Activated CD4-positive, alpha-beta T cell treated with anti-CD3 and anti-CD28 coated beads for 36 hours (primary cell): ENCODE measurements at places on chromosomes 3 and 15.
A peak's percentile ranks its signal among the peaks of the same experiment; 100 is the strongest.

DNA sequence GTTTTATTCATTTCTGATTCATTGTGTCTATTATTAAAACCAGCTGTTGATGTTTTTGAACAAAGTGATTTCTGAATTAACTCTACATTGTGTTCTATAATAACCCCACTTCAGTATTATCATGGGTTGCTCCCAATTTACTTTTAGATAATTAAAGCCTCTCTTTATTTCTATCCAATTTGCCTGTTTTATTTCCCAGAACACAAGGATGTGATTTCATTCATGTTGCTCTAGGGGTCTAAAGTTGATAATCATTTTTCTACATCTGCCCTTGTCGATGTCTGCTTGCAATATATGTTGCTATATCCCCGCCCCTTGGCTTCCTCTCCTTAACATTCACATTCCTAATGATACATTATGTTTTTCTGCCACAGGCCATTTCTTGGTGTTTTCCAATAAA is 747.3 kb downstream of the CADM2 start:
- DNase-seq, result no peak

DNA sequence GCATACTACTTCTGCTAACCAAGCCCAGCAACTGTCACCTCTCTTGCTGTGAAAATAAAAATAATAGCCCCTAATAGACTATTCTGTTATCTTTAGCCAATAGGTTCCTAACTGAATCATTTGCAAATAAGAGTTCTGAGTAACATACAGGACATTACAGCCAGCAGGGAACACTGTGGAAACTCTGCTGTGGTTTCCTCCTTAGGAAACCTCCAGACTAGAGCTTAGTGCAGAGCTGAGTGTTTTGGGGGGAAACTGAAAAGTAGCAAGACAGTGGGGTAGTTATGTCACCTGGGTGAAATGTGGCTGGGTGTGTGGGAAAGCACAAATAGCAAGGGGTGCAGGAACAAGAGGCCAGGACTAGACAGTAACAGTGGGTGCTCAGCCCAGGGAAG is 32.4 kb downstream of the DZIP1L start:
- no peak for DNase-seq

DNA sequence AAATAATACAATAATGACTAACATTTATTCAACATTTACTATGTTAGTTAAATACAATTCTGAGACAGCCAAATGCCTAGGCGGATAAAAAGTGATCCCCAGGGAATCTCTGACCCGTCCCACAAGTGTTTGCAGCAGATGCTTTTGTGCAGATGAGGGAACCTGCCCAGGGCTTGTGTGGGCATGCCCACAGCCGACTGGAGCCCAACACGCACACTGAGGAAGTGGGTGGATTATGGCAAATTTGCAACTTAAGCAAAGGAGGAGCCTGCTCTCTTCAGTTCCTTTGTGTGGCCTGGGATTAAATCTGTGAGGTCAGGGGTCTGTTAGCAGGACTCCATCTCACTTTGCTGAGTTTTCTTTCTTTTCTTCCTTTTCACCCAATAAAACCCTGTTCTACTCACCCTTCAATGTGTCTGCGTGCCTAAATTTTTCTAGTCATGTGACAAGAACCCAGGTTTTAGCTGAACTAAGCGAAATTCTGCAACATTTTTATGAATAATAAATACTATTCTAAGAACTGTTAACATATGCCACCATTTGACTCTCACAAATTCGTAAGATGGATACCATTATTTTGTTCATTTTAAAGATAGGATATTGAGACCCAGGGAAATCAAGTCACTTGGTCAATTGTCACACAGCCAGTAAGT is 13.9 kb upstream of the RTP1 start:
- no peak for DNase-seq

DNA sequence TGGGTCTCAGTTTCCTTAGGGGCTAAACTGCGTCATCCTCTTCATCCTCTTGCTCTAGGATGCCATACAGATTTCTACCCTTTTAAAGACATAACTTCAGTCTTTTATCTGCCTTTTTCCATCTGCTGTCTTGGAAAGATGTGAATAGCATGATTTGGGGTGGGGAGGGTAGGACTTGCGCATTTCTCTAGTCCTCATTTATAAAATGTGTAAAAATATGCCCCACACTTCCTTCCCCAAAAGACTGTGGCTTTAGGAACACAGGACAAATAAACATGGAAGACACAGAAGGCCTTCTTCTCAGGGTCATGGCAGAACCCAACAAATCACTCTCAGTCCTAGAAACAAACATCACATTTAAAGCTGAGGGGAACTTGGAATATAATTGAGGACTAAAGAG is 48.4 kb upstream of the BCL6 start:
- no peak for DNase-seq

DNA sequence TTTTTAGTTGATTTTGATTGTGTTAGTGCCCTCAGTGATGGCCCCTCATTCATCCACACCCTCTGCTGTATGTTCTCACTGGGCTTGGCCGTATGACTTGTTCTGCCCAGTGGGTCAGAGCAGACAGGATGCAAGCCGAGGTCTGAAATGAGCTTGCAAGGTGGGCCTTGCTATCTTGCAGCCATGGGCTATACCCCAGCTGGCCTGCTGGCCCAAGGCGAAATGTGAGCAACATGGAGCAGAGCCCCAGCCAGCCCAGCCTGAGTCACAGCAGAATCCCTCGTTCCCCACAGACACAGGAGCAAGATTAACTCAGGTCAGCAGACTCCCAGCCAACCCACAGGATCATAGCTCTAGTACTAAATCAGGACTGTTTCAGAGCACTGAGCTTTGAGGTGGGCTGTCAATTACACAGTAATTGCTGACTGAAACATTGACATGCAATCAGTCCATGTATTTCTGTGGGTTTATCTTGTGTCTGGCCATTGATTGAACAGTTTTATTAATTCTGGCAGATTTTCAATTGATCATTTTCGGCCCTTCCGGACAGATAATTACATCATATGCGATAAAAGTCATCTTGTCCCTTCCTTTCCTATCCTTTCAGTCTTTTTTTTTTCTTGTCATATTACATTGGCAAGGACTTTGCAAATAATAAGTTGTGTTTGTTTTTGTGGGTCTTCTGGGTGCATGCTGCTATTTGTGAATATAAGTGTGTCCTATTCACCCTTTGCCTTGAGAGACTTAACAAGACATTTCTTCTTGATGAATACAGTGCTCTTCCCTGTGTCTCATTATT is 27.1 kb downstream of the KLF15 start:
- DNase-seq, result no peak

DNA sequence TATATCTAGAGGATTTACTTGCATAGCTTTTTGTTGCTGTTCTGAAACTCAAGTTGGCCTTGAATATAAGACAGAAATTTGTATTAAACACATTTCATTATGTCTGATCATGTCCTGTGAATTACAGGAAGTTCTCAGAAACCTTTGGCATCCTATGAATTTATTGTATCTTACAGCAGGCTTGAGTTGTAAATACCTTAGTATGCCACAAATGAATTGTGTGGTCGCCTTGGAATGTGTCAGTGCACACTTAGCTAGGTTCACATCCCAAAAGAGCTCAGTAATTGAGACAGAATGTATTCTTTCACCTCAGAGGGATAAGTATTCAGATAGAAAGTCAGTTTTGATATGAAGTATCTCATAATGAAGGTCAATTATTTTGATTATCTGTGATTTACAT is 83.4 kb downstream of the NEK11 start:
- no peak for DNase-seq

DNA sequence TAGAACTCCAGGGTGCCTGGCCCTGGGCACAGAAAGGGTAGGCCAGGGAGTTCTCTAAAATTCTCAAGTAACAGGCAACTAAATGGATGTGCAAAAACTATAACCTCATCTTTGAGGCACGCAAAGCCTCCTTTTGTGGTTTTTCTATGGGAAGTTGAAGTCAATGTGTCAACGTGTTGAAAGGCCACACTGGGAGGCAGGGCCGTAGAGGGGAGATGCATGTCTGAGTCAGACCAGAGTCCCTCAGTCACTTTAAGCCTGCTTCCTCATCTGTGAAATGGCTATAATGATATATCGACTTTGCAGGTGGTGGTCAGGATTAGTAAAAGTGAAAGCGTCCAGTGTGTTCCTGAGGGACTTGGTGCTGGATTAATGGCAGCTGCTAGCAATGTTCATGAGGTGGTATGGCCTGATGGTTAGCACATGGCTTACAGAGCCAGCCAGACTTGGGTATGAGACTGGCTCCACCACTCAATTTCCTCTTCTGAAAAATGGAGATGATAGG is 17.0 kb downstream of the TGM5 start:
- peak; percentile 52 for DNase-seq

DNA sequence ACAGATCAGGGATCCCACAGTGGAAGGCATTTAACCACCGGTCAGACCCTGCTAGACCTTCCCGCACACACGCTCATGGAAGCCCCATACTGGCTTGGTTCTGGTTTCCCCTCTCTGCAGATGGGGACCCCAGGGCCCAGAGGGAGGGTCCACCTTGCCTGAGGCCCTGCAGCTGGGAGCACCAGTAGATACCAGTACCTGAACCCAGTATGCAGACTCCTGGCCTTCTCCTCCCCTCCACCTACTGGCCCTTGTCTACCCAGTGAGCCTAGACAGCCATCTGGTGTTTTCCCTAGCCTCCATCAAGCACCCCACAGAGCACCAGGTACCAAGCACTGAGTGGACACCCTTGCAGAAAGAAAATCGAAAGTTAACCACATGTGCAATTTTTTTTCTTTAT is 65.1 kb downstream of the MEGF11 start:
- no peak for DNase-seq

DNA sequence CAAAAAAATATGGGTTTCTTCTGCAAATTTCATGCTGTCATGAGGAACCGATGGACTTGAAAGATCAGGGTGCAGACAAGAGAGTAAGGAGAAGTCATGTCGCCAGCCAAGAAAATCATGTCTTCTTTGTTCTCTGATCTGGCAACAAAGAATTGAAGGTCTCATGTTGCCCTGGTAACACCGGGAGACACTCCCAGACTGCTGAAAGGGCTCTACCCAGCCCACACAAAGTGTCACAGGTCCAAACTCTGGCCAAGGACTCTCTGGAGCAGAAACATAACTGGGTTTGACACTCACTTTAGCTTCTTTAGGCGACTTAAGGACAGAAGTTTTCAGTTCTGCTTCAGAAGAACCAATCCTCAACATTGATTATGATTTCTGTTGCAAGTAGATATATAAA is 42.9 kb downstream of the SIDT1 start:
- DNase-seq, result no peak

- no peak for DNase-seq
Measured at GRCh38 chr15:64369078-64369607, 12.1 kb downstream of the PCLAF start.

DNA sequence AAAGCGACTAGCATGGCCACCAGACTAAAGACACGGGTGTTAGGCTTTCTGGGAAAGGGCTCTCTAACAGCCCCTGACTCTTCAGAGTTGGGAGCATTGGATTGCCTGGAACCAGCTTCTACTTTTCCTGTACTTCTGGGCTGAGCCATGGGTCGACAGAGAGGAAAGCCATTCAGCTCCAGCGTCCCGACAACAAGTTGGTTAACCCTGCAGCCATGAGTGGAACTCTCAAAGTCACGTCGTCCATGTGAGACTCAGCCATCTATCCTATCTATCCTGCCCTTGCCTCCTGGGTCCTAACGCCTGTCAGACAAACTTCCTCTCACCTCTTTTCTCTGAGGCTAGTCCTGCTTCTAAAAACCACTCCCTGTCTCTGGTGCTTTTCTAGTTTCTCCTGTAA is 32.6 kb upstream of the TBC1D5 start:
- peak; percentile 63 for DNase-seq

GRCh38 chr15:101057841-101058407 is 138.8 kb downstream of the LRRK1 start:
- no peak for DNase-seq

GRCh38 chr3:58683466-58683865 is 16.9 kb upstream of the FAM3D start:
- DNase-seq, result peak; percentile 65
